ENCODE measurements at places on chromosomes 5 and 9.

DNA sequence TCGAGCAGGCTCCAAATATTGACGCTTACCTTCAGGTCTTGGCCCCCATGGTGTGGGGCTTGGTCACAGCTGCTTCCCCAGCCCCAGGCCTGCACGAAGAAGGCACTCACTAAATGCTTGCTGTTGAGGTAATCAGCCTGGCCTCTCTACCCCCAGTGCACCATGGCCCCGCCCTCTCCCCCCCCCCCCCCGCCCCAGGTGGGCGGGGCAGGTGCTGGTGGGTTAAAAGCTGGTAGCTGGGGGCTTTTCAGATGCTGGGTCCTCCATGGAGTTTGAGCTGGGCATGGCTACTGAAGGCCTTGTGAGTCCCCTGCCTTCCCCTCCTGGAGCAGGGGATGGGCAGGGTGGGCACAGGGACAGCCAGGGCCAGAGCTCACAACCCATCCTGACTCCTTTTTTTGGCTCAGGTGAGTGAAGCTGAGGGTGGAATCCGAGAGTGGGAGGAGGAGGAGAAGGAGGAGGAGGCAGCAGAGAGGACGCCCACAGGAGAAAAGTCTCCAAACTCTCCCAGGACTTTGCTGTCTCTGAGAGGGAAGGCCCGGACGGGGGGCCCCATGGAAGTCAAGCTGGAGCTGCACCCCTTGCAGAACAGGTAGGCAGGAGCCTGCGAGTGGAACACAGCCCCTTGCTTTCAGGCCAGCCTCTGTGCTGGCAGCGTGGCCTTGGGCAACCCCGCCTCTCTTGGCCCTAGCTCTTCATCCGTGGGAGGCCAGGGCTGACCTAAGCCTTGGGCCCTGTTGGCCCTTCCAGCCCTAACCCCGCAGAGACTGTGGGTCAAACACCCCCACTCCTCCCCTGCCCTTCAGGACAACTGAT lies 4.4 kb upstream of the TSPAN17 start:
- DNase-seq: no peak

- DNase-seq: no peak
These were observed 102.5 kb downstream of the LIFR start for GRCh38 chr5:38453921-38454320.

DNA sequence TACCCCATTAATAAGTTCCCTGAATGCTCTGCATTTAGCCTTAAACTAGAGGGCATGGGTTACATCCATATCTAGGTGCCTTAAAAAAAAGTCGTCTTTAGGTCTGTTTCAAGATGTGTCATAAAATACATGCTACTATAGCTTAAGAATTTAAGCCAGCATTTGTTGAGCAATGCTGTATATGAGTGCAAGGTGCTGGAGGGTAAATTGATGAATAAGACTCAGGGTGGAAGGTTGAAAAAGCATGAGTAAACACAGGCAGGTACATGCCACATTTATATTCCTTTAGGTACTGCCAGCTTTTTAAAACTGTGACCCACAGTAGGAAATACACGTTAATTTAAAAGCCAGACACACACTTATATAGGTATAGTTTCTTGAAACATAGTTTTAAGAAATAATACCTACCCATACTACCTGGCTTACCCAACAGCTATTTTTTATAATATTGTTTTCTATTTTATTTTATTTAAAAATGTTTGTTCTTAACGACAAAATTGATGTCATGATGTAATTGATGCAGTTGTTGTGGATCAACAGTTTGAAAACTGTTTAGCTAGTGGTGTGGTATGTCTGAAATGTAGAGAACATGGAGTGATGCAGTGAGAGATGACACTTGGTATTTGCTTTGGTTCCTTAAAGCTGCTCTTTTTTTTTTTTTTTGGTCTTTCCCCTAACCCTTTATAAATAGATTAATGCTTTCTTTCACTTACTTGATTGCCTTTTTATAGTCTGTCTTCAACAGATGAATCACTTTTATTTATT lies 3.9 kb downstream of the HMGCR start:
- no peak for DNase-seq

GRCh38 chr5:127590156-127590722 lies 58.6 kb upstream of the CTXN3 start:
- DNase-seq: no peak

DNA sequence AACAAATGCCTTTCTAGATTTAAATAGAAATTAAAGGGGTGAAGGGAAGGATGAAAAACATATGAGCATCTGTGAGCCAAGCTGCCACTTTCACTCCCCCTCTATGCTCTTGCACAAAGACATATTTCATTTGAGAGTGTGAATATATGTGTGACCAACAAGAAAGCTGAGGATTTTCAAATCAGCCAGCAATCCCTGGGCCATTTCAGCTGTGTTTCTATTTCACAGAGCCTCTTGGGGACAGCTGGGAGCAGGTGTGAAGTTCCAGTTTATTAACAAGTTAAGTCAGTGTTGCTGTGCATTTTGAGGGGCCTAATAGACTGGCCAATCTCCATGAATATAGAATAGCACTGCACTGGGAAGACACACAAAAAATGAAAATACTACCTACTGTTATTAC lies 248.7 kb upstream of the RGMB start:
- no peak for DNase-seq

DNA sequence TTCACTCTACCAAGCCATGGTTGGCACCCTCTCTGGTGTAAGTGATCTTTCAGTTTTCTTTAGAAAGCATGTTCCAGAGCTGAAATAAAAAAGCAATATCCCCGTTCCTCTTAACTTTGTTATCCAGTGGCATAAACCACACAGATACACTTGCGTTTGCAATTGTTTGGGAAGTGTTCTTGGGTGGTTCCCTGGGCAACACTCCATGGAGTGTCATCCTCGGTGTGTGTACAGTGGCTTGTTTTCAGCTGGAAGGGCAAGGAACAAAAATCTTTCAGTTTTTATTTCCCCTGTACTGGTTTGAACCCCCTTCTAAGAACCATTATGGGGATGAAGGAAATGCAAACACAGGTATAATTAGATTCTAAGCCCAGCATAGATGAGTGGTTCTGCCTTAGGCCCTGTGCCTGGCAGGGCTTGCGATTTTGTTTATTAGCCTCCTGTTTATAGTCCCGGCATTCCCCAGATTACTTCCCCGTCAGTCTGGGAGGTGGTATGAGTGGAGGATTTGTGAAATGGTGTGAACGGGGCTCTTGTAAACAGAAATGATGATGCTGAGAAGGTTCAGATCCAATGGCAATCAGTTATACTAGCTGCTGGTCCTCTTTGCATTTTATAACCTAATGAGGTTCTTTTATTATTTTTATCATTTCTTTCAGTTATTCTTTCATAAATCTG lies 76.0 kb upstream of the CD180 start:
- no peak for DNase-seq

Measured in CD4-positive, alpha-beta T cell treated with Interferon gamma for 1 hour (primary cell).